EH (cell line): ENCODE measurements at places on chromosomes 12 and 14.

GRCh38 chr12:26496170-26496569 lies 300.8 kb downstream of the SSPN start:
- DNase-seq = no peak

DNA sequence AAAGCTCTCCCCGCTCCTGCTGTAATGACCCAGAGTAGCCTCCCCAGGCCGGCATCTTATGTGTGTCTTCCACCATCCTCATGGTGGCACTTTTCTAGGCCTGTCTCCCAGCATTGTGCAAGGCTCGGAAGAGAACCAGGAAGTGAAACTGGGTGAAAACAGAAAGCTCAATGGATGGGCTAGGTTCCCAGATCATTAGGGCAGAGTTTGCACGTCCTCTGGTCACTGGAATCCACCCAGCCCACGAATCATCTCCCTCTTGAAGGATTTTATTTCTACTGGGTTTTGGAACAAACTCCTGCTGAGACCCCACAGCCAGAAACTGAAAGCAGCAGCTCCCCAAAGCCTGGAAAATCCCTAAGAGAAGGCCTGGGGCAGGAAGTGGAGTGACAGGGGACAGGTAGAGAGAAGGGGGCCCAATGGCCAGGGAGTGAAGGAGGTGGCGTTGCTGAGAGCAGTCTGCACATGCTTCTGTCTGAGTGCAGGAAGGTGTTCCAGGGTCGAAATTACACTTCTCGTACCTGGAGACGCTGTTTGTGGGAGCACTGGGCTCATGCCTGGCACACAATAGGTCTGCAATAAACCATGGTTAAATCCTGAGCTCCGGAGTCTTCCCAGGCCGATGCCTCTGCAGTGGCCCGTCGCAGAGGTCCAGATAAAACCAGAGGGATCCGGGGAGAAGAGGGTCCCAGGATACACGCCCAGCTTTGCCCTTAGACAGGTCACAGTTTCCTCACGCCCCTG lies 15.6 kb downstream of the ACVRL1 start:
- DNase-seq = peak; percentile 84

GRCh38 chr12:131672941-131673887 lies 37.7 kb upstream of the SFSWAP start:
- no peak for DNase-seq

- no peak for DNase-seq
Measured at GRCh38 chr12:120140603-120141002, 24.1 kb upstream of the RAB35 start.

DNA sequence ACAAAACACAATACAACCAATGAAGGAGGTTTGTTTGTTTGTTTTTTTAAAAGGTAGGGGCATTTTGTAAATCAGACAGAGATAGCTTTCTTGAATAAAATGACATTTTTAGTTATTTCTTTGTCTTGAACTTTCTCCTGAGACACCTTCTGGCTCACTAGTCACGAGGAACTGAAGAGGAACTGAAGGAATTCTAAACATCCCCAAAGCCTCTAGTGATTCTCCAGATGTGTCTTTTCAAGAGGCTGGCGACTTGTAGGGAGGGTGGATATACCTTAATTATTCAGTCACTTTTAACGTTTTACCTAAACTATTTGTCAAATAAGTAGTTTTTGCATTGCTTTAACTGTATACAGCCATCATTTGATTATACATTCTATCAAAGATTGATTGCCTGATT lies 211.2 kb upstream of the LRIG3 start:
- DNase-seq = no peak

- peak; percentile 37 for DNase-seq
Measured at GRCh38 chr12:67920413-67920812, 68.8 kb upstream of the IFNG-AS1 start.

GRCh38 chr12:27291862-27292261 lies 40.8 kb upstream of the BMAL2 start:
- DNase-seq = no peak

DNA sequence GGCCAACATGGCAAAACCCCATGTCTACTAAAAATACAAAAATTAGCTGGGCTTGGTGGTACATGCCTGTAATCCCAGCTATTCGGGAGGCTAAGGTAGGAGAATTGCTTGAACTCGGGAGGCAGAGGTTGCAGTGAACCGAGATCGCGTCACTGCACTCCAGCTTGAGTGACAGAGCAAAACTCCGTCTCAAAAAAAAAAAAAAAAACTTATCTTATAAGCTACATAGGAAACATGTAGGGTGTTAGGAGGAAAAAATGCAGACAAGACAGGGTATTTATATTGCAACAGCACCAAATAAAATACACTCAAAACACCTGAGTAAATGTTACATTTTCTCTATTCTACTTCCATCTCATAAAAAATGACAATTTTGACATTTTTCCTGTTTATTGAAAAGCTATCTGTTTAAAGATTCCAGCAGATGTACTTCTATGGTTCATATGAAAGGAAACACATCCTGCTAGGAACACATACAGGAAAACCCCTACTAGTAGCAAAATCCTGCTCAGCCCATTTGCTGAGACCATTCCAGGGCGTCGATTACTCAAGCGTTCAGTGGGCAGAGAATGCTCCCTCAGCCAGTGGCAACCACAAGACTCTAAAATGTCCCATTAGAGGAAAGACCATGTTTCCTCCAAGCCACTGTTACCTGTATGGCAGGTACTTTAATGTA lies 19.7 kb downstream of the CORO1C start:
- no peak for DNase-seq

DNA sequence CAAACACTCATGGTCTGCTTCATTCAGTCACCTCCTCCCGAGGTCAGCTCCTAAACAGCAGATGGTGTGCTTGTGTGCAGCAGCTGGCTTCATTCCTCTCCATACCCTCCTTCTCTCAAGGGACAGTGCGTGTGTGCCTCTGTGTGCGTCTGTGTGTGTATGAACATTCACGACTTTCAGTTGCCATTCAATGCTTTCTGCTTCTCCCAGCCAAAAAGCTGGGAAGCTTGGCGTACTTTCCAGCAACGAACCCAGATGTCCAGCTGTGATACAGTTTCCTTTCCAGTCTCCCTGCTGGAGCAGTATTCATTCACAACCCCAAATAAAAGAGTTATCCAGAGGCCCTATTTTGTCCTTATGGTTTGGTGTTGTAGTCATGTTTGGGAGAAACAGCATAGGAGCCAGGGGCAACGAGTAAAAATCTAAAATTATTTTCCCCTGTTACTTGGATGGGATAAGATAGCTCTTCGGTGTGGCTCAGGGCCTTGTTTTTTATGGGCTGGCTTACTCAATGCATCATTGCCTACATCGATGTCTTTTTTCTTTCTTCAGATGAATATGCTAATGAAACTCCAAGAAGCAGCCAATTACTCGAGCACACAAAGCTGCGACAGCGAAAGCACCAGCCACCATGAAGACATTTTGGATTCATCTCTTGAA lies 379.3 kb downstream of the NAV3 start:
- no peak for DNase-seq

- DNase-seq = no peak
Measured at GRCh38 chr14:22830443-22831010, 840 bp downstream of the MRPL52 start.

GRCh38 chr12:5166976-5167375 lies 123.3 kb downstream of the KCNA5 start:
- DNase-seq = peak; percentile 99

GRCh38 chr12:6692888-6693287 lies 3.7 kb upstream of the ZNF384 start:
- no peak for DNase-seq

DNA sequence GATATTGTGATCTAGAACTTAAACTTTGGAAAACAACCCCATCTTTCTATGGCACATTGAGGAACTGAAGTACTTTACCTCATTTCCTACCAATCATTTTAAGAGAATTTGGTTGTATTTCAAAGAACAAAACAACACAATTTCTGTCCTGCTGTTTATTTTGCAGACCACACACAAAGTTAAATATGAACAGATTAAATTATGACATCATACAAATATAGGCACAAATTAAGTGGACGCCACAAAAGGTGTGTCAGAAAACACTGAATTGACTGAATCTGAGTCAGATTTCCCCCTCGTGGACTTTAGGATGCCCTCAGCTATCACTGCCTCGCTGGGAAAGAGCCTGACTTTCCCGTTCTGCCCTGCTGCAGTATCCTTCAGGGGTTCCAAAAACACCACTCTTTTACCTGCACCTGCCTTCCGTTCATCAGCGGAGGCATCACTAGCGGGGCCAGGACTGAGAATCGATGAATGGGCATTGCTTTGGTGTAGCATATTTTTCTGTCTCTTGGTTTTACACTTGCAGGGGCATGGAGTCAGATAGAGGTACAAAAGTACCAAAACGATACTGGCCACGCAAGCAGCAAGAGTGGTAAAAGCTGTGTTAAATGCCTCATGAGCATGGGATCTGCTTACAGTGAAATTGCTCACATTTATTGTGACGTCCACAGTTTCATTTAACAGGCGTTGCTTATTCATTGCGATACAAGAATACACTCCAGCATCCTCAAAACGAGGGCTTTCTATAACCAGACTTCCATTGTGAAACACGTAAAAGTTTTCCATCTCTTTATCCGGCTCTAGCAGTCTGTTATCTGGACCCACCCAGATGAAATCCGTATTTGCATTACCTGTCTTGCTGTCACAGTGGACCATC lies 2.0 kb upstream of the PCED1B start:
- DNase-seq = no peak

DNA sequence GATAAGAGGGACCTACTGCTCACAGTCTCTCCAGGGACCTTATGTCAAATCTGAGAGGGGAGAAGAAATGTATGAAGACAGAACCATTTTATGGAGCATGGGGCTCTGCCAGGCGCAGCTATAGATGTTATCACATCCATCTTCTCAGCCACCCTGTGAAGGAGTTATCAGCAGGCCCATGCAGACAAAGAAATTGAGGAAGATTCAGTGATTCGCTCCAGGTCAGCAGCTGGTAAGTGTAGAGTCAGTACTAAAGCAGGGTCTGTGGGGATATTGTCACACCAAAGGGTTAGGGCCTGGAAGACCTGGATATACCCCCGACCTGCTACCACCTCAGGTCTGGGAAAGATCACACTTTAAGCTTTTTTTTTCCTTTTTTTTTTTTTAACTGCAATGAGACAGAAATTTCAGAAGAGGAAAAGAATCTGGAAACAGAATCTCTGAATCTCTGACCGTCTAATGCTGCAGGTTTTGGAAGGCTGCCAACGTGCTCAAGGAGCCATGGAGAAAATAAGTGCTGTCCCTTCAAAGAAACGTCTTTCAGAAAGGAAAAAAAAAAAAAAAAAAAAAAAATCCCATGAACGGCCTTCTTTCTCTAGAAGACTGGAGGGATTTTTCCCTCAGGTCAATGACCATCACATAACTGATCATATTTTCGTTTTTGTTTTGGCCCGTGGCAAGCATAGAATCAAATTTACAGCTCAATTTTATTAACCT lies 73.3 kb upstream of the PLEKHG7 start:
- peak; percentile 60 for DNase-seq

DNA sequence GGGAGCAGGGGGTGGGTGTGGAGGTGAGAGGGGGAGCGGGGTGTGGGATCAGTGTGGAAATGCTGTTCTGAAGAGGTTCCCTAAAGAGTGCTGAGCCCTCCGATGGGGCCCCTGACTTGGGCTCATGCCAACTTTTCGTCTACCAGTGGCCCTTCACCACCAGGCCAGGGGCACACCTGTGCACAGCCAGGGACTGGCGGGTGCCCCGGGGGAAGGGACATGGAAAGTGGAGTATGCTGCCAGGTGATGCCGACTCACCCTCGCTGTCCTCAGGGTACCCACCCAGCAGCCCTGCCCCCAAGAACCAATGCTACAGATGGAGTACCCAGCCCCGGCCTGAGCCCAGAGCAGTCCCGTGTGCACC lies 26.2 kb downstream of the AMN start:
- no peak for DNase-seq

DNA sequence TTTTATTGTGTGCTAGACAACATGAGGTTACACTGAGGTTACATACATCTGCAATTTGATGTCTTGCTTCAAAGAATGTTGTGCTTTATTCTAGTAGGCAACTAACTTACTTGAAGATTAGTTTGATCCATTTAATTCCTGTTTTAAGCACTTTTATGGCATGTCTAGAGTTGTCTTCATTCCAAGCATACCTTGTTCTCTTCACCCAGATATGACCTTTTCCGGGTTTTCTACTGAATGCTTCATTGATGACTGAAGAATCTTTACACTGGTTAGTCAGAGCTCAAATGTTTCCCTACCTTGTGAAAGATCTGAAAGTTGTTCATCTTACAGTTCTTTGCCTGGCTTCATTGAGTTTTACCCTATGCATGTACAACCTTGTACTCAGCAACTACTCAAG lies 274.0 kb upstream of the KITLG start:
- peak; percentile 92 for DNase-seq

- peak; percentile 58 for DNase-seq
Measured at GRCh38 chr14:59678352-59678751, 101.7 kb upstream of the CCDC175 start.

- DNase-seq = peak; percentile 85
Measured at GRCh38 chr12:8658346-8658745, 4.3 kb downstream of the MFAP5 start.

DNA sequence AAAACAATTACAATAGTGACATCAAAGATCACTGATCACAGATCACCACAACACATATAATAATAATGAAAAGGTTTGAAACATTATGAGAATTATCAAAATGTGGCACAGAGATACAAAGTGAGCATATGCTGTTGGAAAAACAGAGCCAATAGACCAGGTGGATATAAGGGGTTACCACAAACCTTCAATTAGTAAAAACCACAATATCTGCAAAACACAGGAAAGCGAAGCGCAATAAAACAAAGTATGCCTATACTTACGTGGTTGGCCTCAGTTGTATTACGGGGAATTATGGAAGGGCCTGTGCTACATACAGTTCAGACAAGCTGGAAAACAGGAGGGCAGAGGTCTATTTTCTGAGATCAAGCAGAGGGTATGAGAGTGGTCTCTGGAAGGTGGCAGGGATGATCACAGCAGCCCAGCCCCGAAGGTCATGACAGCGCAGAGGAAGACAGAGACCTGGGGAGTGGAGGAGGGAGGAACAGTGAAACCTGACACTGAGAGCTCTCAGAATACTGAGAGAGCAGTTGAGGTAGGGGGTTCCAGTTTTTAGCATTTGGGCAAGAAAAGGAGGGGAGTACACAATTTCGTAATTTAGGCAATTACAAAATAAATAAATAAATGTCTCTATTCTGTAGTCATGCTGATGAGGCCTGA lies 41.3 kb downstream of the IFNG start:
- DNase-seq = no peak

GRCh38 chr12:131732-132495 lies 65.3 kb downstream of the IQSEC3 start:
- DNase-seq = no peak

- DNase-seq = peak; percentile 44
Measured at GRCh38 chr14:75433631-75434071, 5.8 kb downstream of the JDP2 start.

- DNase-seq = no peak
Measured at GRCh38 chr14:64209444-64210131, 84.6 kb downstream of the ESR2 start.

DNA sequence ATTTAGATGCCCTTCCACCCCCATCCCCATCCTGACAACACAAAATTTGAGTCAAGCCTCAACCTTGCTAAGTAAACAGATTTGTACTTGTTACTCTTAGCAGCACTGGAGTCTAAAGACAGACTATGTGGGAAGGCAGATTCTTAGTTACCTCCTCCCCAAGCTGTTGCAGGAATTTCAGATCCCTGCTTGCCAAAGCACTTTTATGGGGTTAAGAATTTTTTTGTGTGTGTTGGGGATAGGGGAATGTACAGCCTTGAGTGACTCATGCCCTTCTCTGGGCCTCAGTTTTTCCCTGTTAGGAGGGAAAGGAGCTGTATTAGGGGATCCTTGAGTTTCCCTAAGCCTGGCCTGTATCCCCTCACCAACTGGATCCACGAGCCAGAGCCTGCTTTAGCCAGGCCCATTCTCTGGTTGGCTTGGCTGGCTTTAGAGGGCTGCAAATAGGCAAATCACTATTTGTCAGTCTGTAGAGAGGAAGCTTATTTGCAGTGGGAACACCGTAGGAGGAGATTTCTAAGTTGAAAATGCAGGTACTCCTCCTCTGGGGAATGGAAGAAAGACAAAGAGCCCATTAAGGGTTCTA lies 27.7 kb upstream of the RNU6-8 start:
- peak; percentile 93 for DNase-seq
